IMR-90 (cell line): ENCODE measurements at places on chromosomes 4 and X. TPM values are rescaled to one million over a fixed set of nuclear protein-coding genes. Genes with fewer than 3 reads are reported as not detected.

The NSD2 gene
- 62.2 and 68.1 TPM in 2 replicates for total RNA-seq

The TASL gene
- not detected in 2 replicates for total RNA-seq

GRCh38 chr4:107824350-107825071 lies at the start of gene SGMS2:
TSS of gene SGMS2 (plus strand) at chr4:107824932. CDS start at chr4:107895554, 70,622 bp downstream.
- peak; percentile 84 for DNase-seq

- no peak for DNase-seq
These were observed 50.9 kb downstream of the CPZ start for GRCh38 chr4:8643441-8643840.

DNA sequence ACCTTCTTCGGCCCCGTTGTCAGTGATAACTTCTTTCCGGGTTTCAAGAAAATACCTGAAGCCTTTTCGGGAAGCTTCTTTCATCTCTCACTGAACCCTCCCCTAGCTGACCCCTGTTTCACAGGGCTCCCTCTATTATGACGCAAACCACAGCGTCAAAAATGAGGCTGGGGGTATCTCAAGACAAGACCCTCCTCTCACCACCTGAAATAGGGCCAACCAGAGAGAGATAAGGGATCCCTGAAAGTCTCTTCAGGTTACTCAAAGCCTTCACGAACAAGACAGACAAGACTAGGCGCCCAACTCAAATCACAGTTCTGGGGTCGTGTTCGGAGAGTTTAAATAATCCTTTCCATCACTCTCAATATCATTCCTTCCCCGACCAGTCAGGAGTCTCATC lies 1.2 kb downstream of the PHF8 start:
- no peak for DNase-seq

GRCh38 chr4:36004204-36004851 lies 240.0 kb downstream of the ARAP2 start:
- no peak for DNase-seq
